ENCODE measurements at places on chromosomes 3 and 15.

DNA sequence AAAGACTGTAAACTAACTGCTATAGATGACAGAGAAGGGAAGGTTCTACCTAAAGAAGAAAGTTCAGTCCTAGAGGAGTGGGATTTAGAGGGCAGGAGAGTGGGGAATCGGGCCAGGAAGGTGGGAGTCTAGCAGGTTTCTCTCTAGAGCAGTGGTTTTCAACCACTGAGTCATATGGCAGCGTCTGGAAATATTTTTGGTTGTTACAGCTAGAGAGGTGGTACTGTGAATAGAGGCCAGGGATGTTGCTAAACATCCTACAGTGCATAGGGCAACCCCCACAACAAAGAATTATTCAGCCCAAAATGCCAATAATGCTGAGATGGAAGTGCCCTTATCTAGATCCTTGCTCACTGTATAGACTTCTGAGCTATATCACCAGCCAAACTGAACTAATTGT is 28.7 kb downstream of the ATP1B3 start:
- no peak for DNase-seq

- peak; percentile 31 for DNase-seq
Observed at GRCh38 chr3:29468187-29468586, 187.3 kb downstream of the RBMS3 start.

DNA sequence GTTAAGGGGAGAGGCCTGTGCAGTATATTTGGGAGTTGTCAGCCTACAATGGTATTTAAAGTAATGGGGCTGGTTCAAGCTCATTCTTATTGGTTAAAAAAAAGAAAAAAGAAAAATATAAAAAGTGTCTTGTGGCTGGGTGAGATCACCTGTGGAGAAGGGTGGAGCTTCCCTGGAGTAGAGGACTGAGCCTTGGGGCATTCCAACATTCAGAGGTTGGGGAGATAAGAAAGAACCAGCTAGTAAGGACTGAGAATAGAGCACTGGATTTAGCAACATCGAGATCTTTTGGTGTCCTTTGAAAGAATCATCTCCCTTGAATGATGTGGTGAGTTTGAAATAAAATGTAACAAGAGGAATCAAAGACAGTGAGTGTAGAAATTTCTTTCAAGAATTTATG is 5.2 kb downstream of the SLC49A4 start:
- no peak for DNase-seq

DNA sequence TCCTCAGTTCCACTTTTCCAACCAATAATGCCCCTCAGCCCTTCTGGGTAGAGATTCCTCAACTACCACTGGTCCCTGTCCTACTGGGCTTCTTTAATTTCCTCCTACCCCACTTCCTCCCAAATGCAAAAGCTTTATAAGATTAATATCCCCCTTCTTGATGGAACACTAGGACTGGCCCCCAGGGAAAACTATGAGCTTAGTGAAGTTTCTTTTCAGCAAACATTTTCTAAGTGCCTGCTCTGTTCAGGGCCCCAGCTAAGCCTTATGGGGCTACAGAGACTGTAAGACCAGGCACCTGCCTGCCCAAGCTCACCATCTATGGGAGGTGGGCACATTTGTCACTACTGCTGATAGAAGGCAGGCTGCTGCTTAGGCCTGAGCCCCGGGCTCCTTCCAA is 79.4 kb downstream of the RPLP1 start:
- no peak for DNase-seq

DNA sequence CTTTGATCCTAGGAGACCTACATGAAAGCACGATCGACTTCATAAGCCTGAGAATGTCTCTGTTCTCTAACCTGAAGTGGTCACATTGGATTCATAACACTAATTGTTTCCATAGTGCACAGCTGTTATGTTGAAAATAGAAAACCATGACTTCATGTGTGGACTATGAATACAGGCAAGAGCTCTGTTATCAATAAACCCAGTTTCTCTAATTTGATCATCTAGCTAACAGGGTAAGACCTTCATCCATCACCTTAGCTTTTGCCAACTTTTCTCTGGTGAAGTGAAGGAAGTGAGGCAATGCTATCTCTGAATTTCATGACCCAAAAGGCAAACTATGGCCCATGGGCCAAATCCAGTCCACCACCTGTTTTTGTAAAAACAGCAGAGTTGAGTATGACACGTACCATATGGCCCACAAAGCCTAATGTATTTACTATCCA is 27.2 kb downstream of the ABI3BP start:
- DNase-seq = no peak

DNA sequence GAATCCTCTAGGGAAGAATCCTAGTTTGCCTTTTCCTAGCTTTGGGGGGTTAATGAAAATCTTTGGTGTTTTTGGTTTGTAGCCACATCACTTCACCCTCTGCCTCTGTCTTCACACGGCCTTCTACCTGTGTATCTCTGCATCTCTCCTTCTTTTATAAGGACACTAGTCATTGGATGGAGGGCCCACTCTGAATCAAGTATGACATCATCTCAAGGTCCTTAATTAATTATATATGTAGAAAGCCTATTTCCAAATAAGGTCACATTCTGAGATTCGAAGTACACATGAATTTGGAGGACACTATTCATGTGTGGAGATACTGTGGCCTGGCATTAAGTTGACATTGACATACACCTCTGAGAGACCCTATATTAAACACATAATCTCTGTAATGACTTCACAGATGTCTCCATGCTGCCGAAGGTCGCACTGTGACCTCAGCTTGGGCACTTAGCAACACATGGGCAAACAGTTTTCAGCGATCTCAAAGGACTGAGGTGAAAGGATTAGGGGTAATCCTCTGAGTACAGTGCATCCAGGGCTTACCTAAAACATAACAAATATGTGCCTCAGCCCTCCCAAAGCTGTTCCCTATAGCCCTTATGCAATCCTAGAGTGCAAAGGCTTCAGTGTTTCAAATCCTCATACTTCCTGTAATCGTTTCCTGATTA is 446.0 kb downstream of the FGF12 start:
- DNase-seq = no peak

Data from fibroblast of the conjunctiva (primary cell).